ENCODE measurements at places on chromosomes 4 and X.

- no peak for DNase-seq
Measured at GRCh38 chr4:148094149-148094548, 348.1 kb downstream of the NR3C2 start.

DNA sequence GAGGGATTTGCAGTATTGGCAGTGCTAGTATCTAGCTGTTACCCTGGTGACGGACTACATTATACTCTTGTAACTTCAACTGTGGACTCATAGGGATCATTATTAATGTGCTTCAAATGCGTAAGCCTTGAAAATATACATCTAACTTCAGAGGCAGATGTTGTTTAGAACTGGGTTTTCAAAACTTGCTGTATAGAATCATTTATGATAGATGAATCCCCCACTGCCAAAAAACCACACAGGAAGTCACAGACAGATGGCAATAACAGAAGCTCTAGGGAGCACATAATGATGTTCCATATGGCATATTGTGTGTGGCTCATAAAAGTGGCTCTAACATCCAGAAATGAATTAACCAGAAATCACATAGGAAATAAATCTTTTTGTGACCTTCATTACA lies 62.3 kb upstream of the RELL1 start:
- DNase-seq, result no peak

- DNase-seq, result no peak
Measured at GRCh38 chr4:145168581-145169187, 11.7 kb downstream of the OTUD4 start.

DNA sequence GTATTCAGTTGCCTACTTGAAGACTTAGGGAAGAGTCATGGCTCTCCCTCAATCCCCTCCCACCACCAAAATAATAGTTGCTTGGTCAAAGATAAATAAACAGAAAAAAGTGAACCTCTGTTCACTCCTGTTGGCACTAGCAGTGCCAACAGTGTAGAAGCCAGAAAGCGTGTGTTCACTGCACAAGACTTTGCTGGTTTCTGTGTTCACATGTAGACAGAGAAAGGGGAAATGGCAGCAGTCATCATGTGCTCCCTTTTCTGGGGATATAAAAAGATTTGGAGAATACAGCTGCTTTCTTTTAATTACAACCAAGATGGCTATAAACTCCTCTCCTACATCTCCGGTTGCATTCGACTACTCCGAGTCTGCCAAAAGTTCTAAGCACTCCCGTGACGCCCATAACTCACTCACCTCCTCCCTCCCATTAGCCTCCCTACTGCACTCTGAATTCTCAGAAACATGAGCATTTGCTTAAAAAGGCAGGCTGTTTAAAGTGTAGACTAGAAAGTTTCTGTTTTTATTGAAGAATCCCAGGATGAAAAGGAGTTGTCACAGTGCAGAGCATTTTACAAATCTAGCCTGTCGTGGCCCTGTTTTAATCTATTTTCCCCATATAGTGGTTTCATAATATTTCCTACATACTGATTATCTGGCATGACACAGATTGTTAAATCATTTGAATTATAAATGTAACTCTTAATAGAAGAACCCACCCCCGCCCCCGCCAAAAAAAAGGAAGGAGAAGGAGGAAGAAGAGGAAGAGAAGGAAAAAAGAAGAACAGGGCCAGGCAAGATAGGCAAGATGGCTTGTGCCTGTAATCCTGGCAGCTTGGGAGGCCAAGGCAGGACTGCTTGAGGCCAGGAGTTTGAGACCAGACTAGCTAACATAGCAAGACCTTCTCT lies 16.7 kb downstream of the LGI2 start:
- no peak for DNase-seq

DNA sequence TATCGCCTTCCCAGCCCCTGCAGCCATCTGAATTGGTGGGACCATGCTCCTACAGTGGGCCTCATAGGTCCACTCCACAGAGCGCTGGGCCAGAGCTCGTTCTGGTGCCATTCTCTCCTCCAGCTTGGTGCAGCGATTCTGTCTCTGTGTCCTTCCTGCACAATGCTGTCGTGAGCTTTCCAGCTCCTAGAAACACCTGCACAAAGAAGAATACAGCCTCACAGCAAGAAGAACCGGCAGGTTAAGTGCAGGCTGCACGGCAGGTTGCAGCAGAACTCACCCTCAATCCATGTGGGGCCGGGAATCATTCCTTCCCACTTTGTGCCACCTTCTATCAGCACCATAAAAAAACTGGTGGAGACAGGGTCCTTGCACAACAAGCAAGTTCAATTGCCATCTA lies 101.2 kb upstream of the ENPP6 start:
- no peak for DNase-seq

GRCh38 chr4:37763831-37764230 lies 62.7 kb upstream of the PGM2 start:
- DNase-seq, result no peak

- DNase-seq, result peak; percentile 66
Measured at GRCh38 chrX:130060122-130061069, 49.9 kb downstream of the ELF4 start.

GRCh38 chrX:17453788-17454187 lies 78.8 kb downstream of the NHS start:
- no peak for DNase-seq

- no peak for DNase-seq
Measured at GRCh38 chr4:2249526-2250356, 7.8 kb upstream of the HAUS3 start.

DNA sequence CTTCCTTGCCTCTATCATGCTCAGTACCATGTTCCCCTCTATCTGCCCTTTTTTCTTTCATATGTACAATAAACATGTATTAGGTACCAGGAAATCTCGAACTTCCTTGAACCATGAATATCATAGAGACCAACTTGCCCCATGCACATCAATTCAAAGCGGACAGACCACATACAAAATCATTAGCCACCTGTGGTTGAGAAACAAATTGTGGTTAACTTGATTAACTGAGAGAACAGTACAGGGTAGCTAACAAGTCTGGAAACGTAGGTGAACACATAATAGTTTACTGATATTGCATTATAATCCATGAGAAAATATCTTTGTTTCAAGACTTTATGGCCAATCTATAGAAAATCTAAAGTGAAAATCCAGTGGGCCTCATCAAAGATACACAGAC lies 8.2 kb downstream of the CASP3 start:
- DNase-seq, result no peak

GRCh38 chrX:24259544-24260240 lies 54.2 kb downstream of the SUPT20HL2 start:
- DNase-seq, result no peak

DNA sequence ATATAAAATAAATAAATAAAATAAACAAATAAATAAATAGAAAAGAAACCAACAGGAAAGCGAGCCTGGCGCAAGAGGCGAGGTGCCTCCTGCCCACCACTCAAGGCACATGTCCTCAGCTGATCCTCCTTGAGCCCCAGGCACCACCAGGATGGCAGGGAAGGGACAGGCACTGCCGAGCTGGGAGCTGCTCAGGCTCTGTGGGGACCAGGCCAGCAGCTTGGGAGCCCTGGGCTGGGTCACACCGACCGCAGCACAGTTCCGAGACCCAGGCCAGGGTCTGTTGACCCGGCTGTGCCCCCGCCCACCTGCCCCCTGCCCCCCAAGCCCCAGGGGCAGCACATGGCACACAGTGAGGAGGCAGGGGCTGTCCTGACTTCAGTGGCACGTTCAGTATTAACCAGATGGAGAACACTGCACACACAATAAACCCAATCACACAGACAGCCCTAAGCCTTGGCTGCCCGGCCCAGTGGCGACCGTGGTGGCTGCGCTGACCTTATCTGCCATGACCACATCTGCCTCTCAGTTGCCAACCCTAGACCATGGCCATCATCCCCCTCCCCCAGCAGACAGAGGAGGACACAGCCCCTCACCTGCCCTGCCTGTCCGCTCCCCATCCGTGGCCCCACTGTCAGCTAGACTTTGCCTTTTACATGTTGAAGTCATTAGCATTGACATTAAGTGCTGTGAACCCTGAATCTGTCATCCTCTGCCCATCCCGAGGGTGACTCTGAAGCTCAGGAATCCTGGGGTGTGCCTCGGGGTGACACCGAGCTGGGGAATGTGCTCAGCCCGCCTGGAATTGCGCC lies 2.9 kb upstream of the TREX2 start:
- DNase-seq, result no peak

DNA sequence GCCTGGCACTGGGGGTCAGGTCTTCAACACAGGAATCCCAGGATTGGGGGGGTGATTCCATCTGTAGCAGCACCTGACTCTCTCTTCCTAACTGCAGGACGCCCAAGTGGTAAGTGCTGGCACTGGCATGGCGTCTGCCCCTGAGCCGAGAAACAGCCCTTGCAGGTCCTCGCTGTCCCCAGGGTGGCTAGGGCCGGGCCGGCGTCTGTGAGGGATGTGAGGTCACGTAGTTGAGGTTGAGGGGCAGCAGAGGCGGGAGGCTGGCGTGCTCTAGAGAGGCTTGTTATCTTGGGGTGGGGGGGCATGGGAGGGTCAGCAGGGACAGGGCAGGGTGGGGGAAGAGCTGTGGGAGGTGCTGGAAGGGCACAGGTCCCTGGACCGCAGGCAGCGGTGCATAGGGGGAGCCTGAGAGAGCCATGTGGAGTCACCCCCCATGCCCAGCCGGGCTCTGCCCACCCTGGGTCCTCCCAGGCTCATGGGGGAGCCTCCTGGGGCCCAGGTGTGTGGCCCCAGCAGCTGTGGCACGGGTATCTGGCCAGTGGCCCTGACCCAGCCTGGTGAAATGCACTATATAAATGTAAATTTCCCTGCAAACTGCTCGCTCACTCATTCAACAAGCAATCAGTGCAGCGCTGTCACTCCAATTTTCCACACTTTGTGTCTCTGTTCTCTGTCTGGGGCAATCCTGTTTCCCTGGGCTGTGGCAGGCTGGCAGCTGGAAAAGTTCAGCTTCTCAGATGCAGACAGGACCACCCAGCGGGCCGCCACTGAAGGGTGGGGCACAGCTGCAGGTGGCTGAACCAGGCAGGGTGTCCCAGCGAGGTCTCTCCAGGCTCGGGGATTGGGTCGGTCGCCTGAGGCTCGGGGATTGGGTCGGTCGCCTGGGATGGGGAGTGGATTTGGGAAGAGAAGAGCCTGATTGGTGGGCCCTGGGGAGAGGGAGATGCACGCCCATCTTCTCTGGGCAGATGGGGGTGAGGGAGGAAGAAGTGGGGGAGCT lies 102.2 kb upstream of the NKX1-1 start:
- DNase-seq, result no peak

- no peak for DNase-seq
Measured at GRCh38 chr4:104616401-104616820, 121.7 kb upstream of the CXXC4 start.

DNA sequence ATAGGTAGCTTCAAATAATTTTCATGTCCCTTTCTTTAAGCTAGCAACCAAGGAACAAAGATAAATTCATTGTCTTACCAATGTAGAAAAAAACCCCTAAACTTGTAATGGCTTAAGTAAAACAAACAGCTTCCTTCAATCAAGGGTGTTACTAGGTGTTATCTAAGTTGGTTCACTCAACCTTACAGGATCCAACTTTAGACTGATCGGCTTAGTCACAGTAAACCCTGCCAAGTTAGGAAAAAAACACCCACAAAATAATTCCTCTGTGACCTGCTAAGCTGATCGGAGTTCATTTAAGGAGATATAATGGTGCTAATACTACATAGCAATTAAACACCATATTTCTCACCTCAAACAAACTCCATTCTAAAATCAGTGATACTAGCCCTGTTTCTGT lies 10.1 kb downstream of the AIFM1 start:
- DNase-seq, result no peak

GRCh38 chrX:96449896-96450295 lies 234.7 kb upstream of the DIAPH2 start:
- DNase-seq, result no peak

GRCh38 chrX:130885996-130886395 lies 17.0 kb downstream of the ENOX2 start:
- DNase-seq, result no peak

- DNase-seq, result no peak
Measured at GRCh38 chr4:5940470-5941203, 47.8 kb upstream of the CRMP1 start.

DNA sequence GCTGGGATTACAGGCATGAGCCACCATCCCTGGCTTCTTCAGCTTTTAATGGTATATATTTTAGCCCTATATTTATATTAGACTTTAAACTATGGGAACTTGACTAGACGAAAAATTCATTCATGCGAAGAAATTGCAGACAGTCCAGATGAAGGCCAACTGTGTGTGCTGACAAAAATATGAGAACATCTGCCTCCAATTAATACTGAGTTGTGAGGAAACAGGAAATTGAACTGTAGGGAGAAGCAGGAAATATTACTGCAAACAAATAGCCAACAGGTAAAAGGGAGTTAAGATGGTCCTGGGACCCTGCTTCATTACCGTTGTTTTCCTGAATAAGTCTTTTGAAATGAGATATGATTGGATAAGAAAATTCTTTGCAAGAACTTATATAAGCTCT lies 26.3 kb downstream of the MGARP start:
- DNase-seq, result no peak

- DNase-seq, result no peak
Measured at GRCh38 chr4:171342646-171343045, 470.6 kb upstream of the GALNTL6 start.

DNA sequence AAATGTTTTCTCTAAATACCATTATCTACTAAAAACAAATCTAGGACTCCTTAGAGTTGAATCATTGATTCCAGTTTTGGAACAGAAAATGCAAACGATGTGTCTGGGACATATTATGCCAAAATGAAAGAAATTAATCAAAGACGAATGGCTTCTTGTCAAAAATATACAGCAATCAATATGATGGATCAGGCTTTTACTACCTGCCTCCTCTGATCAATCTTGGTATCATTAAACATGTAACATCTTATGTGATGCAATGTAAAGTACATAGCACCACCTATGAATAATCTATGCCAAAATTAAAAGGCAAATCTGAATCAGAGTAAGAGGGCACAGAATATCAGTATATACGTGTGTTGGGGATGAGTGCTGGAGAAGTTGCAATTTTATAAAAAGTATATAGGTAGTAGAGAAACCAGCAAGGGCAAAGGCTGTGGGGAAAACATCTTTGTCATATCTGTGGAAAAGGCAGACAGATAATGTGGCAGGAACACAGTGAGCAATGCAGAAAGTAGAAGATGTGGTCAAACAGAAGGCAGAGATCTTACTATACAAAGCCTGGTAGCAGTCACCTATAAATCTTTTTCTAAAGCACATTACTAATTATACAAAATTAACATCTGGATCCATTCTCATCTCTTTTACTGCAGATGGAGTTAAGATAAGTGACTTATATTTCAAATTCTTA lies 152.7 kb downstream of the ANTXR2 start:
- no peak for DNase-seq

DNA sequence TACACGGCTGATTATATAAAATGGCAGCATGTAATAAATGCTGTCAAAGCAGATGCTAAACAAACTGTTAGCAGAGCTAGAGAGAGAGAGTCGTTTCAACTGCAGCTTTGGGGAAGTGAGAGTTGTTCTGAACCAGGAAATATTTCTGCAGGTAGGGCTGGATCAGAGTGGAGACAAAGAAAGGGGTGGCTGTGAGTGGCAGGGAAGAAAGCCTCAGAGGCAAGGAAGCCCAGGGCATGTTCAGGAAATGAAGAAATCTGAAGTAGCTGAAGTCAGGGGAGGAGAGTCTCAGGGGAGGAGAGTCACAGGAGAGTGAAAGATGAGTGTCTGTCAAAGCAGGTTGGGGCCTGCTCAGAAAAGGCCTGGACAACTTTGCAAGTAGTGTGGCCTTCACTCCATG lies 48.4 kb upstream of the RPS6KA3 start:
- no peak for DNase-seq
